ENCODE measurements at places on chromosomes 3 and 15.

DNA sequence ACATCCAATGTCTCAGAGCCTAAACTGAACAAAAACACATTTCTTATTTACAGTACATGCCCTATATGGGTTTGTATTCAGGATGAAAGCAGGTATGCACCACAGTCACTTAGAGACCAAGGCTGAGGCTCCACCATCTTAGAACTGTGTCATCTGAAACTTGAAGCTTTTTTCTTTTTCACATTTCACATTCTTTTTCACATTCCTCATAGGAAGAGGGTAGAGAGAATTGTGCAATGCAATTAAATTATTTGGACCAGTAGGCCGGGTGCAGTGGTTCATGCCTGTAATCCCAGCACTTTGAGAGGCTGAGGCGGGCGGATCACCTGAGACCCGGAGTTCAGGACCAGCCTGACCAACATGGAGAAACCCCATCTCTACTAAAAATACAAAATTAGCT lies 591.0 kb downstream of the MECOM start:
- no peak for DNase-seq

DNA sequence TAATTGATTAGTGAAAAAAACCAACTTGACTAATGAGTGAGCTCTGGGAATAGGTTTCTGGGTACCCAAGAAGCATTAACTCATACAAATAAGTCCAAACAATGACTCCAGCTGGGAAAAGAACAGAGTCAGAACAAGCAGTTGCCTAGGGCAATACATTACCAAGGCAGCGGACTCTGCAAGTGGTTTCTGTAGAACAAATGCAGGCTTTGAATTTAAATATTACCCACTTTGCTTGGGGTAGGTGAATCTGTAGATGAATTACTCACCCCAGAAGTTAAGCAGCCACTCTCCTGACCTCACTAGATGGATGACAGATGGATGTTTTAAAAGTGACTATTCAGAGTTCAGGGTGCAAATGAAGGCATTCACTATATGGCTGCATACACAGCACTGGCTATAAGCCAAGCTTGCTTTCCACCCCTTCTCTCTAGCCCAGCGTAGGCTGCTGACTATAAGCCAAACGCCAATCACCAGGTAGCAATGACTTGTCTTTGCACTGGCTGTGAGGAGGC lies 73.1 kb upstream of the BHLHE40 start:
- no peak for DNase-seq

GRCh38 chr3:73687106-73688004 lies 62.6 kb upstream of the PDZRN3 start:
- no peak for DNase-seq

- DNase-seq, result no peak
These were observed 59.0 kb downstream of the APBA2 start for GRCh38 chr15:28944696-28945300.

- no peak for DNase-seq
These were observed 6.6 kb downstream of the CDCP1 start for GRCh38 chr3:45139372-45140140.

DNA sequence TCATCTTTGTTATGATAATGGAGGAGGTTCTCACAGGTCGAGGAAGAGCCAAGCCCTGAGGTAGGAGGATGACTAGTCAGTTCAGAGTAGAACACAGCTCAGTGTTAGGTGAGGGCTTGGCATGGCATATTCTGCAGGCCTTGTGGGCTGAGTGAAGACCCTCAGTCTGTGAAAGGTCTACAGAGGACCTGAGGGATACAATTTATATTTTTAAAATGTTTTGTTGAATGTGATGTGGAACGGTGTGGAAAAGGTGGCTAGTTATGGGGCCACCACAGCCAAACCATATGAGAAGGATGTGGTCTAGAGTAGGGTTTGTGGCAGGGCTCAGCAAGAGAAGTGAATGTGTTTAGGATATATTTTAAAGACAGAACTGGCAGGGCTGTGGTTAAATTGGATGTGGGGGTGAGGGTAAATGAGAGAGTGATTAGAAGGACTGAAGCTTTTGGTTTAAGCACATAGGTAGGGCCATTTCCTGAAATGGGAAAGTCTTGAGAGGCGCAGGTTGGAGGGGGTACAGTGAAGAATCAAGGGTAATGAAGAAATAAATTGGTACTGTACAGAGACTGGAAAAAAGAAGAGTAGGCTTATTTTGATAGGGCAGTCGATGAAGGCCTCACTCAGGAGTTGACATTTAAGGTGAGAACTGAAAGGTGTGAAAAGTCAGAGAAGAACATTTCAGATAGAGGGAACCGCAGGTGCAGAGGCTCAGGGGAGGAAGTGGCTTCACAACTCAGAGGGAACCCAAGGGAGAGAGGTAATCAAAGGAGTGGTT lies 60.5 kb downstream of the SPTSSB start:
- DNase-seq, result no peak

GRCh38 chr15:96340348-96340597 lies 9.8 kb downstream of the NR2F2 start:
- DNase-seq, result no peak

DNA sequence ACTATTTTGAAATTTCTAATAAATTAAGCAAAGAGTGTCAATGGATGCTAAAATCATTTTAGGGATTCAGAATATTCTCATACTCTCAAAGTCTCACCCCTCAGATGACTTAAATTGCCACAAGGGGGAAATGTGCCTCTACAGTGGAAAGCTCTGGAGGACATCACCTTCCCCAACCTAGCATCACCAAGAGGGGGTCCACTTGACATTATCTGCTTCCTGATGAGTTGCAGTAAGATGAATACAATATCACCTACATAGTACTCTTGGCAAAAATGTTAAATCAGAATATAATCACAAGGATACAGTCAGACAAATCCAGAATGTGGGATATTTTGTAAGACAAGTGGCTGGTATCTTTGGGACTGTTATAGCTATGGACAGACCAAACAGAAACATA lies 290.1 kb downstream of the MFSD1 start:
- no peak for DNase-seq

DNA sequence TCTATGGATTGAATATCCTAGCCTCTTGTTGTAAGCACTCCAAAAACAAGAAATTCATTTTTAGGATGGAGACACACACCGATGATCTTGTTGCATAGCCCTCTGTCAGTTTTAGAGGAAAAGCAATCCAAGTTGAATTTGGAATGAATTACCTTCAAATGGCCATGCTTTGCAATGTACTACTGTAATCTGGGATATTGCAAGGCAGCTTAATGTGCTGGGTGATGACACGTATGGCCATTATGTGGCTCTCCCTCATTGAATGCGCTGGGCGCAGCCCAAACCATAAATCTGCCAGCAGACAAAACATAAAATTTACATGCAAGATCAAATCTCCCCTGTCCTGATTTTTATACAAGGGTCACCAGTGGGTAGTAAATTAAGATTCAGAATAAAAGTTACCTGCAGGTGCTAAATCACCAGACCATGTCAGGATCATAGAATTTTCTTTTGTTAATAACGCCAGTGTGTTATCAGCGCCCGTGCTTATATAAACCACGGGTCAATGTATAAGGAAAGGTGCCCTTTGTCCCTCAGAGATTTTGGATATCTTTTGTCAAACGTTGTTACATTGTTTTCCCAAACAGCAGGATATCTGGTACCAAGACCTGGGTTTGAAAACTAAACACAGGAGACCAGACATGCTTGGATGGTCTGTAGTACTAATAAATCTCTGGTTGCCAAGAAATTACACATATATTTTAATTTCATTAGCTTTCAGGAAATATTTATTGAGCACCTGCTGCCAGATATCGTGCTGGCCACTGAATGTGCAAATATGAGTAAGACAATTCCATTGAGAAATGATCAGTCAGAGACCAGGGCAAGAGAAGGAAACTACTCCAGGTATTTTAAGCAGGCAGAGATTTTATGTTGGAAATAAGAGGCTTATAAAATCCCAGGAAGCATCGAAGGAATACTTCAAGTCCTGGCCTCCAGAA lies 237.1 kb downstream of the EBLN2 start:
- DNase-seq, result no peak

GRCh38 chr15:41331833-41332193 lies 578 bp downstream of the OIP5 start:
- DNase-seq, result no peak

DNA sequence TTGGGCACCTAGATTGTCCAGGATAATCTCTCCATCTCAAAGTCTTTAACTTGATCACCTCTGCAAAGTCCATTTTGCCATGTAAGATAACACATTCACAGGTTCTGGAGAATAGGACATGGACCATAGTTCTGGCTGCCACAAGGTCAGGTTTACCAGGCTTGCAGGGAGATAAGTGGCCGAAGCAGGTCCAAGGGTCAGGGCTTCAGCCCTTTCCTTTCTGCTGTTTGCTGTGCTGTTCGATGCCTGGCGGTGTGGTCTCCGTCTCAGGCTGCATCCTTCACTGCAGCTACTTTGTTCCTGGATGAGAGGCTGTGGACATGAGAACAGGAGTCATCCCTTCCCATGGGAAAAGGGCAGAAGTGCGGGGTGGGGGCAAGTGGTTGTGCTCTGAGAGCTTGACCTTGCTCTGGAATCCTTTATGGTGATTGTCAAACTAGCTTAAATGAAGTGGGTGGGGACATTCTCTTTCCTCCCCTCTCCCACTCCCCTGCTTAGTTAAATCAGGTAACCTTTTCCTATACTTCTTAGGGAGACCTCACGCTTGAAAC lies 320.2 kb upstream of the C2CD4B start:
- DNase-seq, result no peak

- DNase-seq, result no peak
These were observed 62.6 kb downstream of the SMAD3 start for GRCh38 chr15:67127965-67128364.

DNA sequence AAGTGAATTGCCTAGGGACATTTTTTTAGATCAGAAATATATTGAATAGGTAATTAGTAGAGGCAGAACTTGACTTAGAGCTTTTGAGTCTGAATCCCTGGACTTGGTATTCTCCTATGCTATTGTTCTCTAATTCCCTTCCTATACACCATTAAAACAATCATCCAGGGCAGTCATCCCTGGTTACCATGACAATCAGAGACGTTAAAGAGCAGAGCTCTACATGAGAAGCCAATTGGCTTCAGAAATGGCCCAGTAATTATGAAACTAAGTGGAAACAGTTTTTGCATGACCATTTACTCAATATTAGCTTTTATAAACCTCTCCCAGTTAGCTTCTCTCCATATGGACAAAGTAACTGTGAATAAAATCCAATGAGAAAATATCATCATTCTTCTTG lies 182.1 kb upstream of the TP63 start:
- no peak for DNase-seq

DNA sequence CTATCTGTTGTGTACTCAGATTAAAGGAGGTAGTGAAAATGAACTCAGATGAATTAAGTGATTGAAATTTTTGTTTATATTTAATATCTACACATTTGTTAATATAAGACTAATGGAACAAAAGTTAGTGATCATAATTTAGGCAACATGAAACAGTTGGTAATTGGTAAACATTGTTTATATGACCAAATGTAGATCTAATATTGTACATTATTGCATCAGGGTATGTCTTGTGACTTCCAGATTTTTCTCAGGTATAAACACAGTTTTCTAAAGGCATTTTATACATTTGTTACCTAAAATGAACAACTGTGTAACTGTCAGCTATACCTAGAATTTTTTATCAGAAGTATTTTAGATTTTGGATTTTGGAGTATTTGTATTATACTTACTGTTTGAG lies 14.8 kb downstream of the GMPS start:
- DNase-seq, result no peak

DNA sequence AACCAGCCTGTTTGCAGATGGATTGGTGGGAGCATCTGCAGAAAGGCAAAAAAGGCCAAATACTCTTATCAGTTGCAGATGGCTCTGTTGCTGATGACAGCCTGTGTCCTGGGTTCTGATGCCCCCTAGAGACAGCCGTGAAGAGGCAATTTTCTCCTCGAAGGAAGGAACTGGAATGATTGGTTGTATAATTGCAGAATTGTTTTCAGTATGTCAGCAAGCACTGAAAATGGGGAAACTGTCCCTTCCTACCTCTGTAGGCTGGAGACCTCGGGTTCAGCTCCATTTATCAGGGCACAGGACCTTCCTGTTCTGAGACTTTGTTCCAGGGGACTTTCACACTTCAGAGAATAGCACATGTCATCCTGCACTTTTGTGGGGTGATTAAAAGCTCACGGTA lies 103.0 kb downstream of the PGPEP1L start:
- DNase-seq, result no peak

DNA sequence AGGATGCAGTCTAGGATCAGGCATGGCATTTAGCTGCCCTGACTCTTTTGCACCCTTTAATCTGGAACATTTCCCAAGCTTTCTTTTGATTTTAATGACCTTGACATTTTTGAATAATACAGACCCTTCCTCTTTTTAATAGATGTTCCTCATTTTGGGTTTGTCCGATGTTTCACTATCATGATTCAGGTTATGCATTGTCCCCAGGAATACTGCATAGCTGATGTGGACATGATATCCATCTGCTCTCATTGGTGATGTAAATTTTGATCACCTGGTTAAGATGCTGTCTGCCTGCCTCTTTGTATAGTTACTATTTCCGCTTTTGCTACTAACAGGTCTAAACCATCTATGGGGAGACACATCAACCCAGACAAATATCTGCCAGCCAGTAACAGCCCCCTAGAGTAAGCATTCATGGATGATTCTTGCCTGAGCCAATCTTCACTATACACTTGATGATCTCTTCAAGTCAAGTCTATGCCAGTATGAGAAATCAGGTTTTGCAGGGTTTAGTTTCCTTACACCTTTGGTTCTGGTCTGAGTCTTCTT lies 50.6 kb upstream of the ULK4 start:
- no peak for DNase-seq

DNA sequence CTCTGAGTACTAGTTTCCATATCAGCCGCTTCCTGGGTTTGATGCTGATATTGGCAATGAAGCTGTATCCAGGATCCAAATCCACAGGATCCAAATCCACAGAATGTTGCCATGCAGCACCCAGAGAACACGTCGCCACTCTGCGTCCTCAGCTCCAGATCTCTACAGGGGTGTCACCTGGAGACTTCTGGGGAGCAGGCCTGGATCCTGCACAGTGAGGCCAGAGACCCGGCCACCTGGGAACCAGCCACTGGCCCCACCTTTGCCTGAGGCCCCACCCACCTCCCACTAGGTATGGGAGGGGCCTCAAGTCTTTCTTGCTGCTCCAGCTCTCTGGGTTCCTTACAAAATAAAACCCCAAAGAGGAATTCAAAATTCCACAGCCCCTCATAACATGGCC lies 123.9 kb downstream of the LRRK1 start:
- DNase-seq, result no peak

- DNase-seq, result no peak
These were observed 965 bp upstream of the CRBN start for GRCh38 chr3:3180456-3180855.

GRCh38 chr3:197295871-197296270 lies 2.5 kb downstream of the DLG1 start:
- no peak for DNase-seq

GRCh38 chr3:123687286-123687685 lies 102.4 kb upstream of the HACD2 start:
- DNase-seq, result no peak

GRCh38 chr15:56719774-56720555 lies 13.3 kb downstream of the ZNF280D start:
- DNase-seq, result no peak

Data from stimulated activated CD4-positive, alpha-beta T cell treated with anti-CD3 and anti-CD28 coated beads, Interleukin-4, amount 100 ng/mL, for 4 hours (primary cell).